AG08395 (cell line): ENCODE measurements at places on chromosomes 1 and 21.

GRCh38 chr1:28822799-28823198 lies 10.8 kb downstream of the OPRD1 start:
- no peak for DNase-seq

DNA sequence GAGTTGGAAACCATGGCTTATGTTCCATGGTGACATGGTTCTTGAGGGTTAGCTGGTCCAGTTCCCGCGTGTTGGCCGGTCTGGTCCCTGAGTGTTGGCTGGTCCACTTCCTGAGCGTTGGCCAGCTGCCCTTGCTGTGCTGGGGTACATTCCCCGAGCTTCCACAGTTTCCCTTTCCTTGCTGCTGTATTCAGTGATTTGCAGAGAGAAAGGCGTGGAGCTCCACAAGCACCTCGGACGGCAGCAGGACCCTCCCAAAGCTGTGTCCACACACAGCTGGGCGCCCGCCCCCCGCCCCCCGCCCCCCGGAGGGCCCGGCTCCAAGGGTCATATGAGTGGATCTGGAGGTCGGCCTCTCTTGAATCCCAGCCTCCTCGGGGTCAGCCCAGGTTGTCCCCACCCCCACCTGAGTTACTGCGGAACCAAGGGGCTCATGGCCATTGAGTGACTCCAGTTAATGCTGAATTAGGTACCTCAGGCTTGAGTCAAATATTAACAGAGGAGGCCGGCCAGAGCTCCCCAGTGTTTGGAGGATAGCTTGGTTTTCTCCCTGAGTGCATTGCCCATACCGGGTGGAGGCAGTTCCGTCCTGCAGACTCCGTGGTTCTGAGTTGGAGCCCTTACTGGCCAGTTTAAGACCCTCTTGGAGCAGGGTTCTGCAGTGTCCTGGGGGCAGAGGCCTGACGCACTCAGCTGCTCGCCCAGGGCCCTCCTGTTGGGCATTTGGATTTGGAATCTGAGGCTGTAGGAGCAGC lies 18.4 kb downstream of the COL18A1 start:
- DNase-seq: no peak

- no peak for DNase-seq
Observed at GRCh38 chr1:226738421-226738994, 574 bp downstream of the ITPKB start.

DNA sequence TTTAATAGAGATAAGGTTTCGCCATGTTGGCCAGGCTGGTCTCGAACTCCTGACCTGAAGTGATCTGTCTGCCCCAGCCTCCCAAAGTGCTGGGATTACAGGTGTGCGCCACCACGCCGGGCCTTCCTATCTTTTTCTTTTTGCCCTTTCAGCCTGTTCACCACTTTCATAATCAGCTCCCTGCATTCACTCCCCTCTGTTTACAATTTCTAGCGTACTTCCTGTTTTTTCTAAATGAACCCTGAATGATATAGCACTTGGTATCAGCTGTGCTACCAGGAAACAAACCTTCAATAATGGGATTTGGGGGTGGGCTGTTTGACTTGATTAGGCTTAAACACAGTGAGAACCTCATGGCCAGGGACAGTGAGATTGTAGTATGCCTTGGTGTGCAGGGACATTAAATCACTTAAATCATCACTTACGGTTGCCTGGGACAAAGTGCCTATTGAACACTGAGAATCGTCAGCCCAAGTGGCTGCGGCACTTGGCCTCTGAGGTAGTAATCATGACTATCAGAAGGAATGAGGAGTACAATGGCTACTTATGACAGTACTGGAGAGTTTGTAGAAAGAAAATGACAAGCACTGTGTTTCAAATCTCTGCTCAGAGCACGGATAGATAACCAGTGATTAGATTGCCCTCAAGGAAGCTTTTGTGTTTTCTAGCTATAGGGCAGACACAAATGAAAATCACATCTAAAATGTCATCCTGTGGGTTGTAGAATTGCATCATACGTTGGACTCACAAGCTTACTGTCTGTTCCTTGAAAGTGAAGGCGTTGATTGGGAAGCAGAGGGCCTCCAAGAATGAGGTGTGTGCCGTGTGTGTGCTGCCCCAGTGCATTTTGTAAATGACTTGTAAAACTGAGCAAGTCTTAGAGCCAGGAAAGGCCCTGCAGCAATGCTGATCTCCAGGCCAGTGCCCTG lies 661.8 kb downstream of the MATN1 start:
- DNase-seq: no peak

- DNase-seq: peak; percentile 96
Observed at GRCh38 chr1:241990040-241990439, 8.9 kb downstream of the MAP1LC3C start.

- no peak for DNase-seq
Observed at GRCh38 chr1:91054780-91055481, 33.1 kb upstream of the ZNF644 start.

DNA sequence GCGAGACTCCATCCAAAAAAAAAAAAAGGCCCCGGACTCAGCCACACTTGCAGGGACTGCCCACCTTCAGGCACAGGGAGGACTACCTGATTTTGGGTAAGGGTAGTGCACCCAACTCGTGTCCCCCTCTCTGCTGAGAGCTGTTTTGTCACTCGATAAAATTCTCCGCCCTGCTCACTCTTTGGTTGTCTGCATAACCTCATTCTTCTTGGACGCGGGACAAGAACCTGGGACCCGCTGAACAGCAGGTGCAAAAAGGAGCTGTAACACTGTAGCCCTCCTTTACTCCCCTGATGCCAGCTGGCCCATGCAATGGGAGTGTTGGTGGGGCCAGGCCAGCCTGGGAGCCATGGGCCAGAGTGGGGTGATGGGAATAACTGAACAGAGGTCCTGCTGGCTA lies 10.6 kb downstream of the S100B start:
- no peak for DNase-seq

DNA sequence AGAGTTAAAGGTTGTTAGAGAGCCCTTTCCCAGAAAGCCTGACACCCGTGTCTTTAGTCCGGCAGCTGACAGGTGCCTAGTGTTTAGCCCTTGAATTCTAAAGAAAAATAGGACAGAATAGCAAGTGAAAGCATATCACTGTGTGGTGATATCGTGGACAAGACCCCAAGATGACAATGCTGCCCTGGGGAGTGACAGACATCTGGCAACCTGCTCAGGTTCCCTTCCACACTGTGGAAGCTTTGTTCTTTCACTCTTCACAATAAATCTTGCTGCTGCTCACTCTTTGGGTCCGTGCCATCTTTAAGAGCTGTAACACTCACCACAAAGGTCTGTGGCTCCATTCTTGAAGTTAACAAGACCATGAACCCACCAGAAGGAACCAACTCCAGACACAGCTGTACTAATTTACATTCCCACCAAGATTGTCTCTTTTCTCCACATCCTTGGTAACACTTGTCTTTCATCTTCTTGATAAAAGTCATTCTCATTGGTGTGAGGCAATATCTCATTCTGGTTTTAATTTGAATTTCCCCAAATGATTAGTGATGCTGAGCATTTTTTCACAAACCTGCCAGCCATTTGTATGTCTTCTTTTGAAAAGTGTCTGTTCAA lies 107.6 kb upstream of the SGIP1 start:
- DNase-seq: no peak

- DNase-seq: no peak
Observed at GRCh38 chr1:178438432-178438831, 58.3 kb downstream of the CLEC20A start.

DNA sequence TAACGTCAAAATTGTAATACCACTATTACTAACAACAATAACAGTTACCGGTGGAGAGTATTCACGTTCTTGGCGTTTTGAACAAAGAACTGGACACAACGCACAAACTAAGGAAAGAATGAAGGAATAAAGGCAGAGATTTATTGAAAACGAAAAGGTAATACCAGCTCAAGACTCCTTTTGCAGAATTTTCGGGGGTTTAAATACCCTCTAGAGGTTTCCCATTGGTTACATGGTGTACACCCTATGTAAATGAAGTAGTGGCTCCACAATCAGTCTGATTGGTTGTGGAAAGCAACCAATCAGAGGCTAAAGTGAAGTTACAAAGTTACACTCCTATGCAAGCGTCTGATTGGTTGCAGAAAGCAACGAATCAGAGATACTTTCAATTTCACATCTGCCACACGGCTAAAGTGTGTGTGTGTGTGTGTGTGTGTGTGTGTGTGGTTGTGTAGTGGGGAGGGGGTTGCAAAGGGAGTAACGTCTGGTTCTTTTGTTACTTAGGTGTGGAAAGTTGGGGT lies 1.1 kb upstream of the GTF2B start:
- DNase-seq: no peak

- no peak for DNase-seq
Observed at GRCh38 chr1:85387781-85388180, 77.2 kb downstream of the DDAH1 start.

GRCh38 chr1:7538033-7538432 lies 233.1 kb upstream of the VAMP3 start:
- no peak for DNase-seq

- DNase-seq: peak; percentile 88
Observed at GRCh38 chr1:248823517-248824001, 2.2 kb downstream of the SH3BP5L start.

- DNase-seq: no peak
Observed at GRCh38 chr1:19577561-19577960, 66.5 kb upstream of the NBL1 start.

DNA sequence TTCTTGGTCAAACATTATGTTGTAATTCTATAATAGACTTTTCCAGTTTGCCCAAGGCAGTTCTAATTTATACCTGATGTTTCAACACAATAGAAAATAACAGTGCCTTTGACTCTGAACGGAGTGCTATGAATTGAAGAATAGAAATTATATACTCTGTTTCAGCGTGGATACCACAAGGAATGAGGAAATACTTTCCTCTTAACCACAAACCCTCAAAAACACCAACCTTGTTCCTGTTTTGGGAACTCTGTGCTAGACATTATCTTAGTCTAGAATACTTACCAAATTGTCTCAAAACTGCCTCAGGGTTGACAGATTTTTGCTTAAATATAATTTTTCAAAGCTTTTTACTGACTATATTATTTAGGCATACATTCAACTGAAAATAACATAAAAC lies 1629.3 kb downstream of the MRPL39 start:
- no peak for DNase-seq

DNA sequence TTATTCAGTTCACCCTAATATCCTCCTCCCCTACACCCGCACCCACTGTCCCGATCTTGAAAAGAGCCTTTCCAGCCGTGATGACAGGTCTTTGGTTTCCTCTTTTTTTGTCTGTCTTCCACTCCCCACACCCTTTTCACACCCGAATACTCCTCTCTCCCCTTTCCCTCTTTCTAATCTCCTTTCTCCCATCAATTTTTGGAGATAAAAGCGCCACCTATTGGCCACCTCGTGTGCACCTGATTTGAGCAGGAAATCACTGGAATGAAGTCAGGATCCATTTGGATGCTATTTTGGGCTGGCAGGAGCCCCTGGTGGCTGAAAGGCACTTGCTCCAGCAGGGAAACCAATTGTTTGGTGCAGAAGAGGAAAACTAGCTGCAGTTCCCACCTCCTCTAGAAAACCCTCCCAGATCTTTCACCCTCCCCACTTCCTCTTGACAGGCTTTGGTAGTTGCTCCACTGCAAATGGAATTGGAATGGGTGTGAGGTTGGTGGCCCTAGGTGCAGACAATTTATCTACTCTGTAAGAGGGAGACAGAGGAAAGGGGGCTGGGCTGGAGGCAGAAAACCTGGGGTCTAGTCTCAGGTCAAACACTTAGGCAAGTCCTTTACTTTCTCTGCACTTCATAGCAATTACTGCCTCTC lies 8.4 kb downstream of the FOXE3 start:
- DNase-seq: peak; percentile 78

GRCh38 chr1:231676487-231676886 lies 49.9 kb downstream of the DISC1 start:
- peak; percentile 34 for DNase-seq

DNA sequence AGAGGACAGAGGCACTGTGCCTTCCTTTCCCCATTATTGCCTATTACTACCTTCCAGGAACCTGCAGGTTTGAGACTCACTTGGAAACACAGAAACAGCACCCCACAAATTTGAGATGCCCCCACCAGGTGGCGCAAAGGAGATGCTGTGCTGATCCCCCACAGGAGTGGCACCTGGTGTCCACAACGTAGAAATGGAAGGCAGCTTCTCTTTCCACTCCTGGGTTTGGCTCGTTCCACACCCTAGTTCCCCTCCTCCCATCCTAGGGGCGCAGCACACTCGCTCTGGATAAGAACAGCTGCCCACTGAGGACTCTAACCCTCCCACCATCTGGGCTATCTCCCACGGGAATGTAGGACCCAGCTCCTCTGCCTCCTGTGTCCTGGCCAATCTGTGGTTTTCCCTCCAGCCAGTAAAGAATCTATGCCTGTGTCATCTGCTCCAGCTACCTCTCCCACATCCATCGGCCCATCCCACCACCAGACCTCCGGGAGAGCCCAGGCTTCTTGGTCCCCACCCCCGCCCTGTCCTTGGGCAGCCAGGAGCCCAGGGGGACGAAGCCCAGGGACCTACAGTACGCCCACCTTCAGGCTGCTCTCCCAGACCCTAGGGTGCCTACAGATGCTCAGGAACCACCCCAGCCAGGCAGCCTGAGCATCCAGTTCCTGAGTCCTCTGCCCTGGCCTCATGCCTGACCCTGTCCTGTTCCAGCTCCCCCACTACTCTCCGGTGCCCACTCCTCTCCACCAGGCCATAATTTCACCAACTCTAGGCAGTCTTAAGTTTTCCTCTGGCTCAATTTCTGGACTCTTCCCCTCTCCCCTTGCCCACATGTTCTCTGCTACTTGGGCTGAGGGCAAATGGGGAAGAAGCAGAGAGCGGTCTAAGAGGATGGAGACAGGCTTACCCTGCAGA lies 549 bp downstream of the THBS3 start:
- DNase-seq: peak; percentile 79

DNA sequence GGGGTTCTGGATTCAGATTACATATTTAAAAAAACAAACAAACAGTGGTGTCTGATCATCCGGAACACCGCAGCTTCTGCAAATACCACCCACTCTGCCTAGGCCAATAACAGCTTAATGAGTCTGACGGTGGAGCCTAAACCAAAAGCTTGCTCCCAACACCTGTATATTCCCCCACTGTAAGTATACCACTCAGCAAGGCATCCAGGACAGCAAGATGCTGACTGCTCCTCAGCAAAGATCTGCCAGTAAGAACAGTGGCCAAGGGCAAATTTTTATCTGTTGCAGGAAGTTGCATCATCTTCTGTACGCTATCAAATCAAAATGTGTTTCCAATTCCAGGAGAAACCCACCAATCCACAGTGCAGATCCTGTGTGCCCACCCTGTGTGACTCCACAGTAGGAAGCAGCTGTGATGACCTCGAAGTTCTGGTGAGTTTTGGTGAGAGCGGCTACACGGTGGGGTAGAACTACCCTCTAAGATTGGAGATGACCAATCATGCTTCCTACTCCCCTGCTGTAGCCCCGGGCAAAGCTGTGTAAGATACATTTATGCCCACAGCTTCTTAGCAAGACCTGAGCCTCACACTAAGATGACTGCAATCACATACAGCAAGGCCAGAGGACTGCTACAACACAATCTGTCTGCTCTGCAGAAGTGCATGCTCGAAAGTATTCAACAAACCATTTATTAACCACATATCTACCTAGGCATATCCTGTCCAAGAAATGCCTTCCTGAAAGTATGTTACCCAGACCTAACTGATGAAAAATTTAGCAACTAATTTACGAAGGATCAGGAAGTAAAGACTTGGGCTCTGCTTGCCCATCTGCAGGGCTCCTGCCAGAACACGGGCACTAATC lies 30.5 kb downstream of the SIPA1L2 start:
- no peak for DNase-seq
